ENCODE measurements at places on chromosomes 7 and 10. TPM values are rescaled to one million over a fixed set of nuclear protein-coding genes. Genes with fewer than 3 reads are reported as not detected.

DNA sequence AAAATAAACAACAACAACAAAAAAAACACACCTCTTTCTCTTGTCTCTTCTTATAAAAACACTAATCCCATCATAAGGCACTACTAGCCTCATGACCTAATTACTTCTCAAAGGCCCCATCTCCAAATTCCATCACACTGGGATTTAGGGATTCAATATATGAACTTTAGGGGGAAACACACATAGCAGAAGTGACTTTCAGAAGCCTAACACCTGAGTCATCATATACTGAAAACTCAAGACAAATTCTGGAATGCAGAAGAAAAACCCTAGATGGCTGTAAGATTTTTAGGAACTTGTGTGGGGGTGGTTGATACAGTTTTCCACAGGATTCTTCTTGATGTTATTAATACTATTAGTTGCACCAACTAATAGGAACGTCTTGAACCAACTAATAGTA is 33.7 kb upstream of the CSTF2T start:
- H3K27ac ChIP-seq = no peak overlapping the region
- no peaks in the 10 kb centered on the region for H3K27me3 ChIP-seq
- H3K4me3 ChIP-seq = no peak overlapping the region
- no peaks in the 10 kb centered on the region for H3K36me3 ChIP-seq

GRCh38 chr7:100482728-100483089 is 1.0 kb upstream of the NYAP1 start:
- peak overlapping the region; percentile 66 for H3K4me3 ChIP-seq
- H3K4me1 ChIP-seq = peaks cover 13% of the 10 kb centered on the region
- no peak overlapping the region for H3K27ac ChIP-seq

Gene CUX1
- 95.8 TPM for total RNA-seq

Gene PPP1R3C
- total RNA-seq = 5.4 TPM

Gene GIMAP1
- 16.4 TPM for total RNA-seq

All from spleen (tissue), 13 donors.